ENCODE measurements at places on chromosomes 7 and 10.

- DNase-seq = peak; percentile 17
These were observed 4.7 kb downstream of the MTERF1 start for GRCh38 chr7:91875851-91876250.

- DNase-seq = no peak
These were observed 25.5 kb downstream of the DDC start for GRCh38 chr7:50539725-50540124.

DNA sequence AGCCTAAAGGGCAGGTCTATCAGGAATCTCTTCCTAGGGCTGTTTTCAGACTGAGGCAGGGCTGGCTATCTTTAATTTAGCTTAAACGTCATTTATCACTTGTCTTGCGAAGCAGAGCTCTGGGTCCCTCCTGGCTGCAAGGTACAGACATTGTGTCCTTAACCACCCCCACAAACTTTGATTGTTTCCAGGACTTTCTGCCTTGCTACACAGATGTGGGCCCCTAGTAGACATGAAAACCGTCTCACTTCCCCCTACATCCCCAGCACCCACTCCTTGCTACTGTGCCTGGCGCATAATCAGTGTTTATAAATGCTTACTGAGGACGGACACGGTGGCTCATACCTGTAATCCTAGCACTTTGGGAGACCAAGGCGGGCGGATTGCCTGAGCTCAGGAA lies 54.5 kb downstream of the PIP4K2A start:
- DNase-seq = no peak

- DNase-seq = no peak
These were observed 815.6 kb downstream of the SORCS1 start for GRCh38 chr10:106348933-106349332.

GRCh38 chr7:119096683-119097082 lies 872.2 kb downstream of the ANKRD7 start:
- DNase-seq = no peak

DNA sequence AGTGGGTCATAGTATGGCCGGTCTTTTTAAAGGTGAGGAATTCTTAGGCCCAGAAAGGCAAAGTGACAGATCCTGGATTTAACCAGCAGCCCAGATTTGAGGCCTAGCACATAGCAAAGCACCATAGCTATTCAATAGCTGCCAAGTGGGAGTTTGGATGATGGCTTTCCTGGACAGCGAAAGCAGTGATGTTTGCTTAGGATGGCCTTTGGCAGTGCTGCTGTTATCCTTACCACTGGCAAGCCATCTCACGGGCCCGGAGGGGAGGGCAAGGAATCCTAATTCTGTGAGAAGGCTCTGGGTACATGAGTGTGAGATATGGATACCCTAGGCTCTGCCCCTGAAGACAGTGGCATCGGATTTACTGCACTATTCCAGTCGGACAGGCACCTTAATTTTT lies 50.4 kb downstream of the TCF7L2 start:
- DNase-seq = no peak

DNA sequence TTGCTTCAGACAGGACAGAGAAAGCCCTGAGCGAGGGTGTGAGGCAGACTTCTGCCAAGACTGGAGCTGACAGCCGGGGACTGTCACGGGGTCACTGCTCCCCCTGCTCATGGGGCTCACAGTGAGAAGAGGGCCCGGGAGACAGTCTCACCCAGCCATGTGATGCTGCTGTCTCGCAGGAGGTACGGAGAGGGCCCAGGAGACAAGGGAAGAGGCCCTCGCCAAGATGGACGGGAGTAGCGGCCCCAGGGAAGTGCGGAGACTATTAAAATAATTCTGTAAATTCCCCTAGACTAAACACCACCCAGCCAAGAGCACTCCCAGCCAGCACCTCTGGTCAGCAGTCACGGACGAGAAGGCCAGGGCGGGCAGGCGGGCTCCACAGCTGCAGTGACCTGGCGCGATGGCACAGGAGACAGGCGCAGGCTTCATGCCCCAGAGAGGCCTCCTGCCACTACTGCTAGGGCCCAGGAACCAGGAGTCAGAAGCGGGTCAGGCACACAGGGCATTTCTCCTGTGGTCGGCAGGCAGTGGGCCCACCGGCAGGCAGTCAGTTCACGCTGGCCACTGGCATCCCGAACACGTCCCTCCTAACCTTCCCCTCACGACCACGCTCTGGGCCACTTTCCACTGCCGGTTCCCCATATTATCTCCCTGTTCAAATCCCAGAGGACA lies 24.1 kb downstream of the WDR86 start:
- no peak for DNase-seq

DNA sequence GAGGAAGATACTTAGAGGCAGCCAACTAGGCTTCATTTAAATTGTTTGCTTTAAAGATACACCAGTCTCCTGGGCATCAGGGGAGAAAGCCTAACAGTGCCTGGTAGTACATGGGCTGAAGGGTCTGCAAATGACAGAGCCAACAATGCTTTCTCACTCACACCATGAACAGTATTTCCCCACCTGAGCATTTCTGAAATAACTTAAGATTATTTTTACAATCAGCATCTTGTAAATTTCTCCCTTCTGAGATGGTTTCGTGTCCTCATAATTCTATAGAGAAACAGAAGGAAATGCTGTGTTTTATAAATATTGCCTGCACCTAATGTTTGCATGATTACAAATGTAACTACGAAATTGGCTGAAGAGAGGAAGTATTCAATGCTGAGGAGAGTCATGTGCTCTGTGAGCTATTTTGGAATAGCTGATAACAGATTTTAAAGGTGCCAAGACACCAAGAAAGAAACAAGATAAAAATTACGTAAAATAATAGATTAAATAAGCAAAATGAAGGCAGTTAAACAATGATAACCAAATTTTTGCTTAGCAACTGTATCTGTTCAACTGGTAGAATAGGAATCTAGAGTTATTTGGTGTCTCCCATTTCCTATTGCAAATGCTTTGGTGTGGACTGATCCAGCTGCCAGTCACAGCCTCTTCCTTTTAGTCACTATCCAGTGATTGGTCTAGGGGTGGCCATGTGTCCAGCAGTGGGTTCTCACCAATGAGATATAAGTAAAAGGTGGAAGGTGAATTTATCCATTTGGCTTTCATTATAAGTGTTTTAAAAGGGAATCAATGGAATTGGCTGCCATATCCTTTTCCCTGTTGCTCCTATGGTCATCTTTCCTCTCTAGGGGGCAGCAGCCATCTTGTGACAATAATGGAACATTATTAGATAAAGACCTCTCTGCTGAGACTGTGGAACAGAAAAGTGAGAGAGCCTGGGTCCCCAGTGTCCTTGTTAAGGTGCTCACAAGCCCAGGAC lies 167.9 kb upstream of the SLC26A5 start:
- DNase-seq = no peak

DNA sequence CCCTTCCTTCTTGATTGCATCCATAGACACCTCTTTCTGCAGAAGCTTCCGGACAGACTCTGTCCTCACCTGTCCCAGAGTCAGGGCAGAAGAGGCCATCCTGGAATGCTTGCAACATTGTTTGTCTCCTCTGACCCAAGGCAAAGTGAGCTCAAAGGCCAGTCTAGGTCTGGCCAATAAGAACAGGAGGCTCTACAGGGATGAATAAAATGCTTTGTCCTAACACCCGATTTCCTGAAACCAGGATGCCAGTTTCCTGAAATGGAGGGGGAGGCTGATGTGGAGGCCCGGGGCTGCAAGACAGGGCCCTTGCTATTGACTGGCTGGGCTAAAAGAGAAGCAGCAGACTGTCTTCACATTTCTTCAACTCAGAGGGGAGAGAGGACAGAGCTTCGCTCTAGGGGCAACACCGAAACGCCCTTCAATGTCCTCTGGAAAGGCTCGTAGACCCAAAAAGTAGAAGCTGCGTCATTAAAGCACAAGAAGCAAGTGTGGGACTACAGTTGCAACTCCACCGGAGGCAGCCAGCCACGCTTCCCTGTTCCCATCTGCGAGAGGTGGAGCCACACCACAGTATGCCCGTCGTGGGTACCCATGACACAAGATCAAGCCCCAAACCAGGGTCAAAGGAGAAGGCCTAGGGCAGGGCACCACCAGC lies 29.1 kb upstream of the NDST2 start:
- no peak for DNase-seq

DNA sequence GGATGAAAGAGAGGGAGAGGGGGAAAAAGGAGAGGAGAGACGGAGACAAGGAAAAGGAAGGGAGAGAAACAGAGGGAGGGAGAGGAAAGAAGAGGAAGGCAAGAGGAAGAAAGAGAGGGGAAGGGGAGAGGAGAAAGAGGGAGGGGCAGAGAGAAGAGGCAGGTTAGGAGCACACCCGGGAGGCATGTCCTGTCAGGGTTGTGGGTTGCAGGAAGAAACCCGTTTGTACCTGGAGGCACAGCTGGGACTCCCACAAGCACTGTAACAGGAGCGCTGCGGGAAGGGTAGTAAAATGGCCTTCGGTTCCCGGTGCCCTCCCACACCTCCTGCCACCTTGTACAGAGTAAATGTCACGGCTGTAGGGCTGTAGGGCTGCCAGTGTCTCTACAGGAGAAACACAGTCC lies 24.7 kb downstream of the FGFR2 start:
- no peak for DNase-seq

- DNase-seq = no peak
These were observed 195.9 kb downstream of the DIP2C start for GRCh38 chr10:493391-494148.

DNA sequence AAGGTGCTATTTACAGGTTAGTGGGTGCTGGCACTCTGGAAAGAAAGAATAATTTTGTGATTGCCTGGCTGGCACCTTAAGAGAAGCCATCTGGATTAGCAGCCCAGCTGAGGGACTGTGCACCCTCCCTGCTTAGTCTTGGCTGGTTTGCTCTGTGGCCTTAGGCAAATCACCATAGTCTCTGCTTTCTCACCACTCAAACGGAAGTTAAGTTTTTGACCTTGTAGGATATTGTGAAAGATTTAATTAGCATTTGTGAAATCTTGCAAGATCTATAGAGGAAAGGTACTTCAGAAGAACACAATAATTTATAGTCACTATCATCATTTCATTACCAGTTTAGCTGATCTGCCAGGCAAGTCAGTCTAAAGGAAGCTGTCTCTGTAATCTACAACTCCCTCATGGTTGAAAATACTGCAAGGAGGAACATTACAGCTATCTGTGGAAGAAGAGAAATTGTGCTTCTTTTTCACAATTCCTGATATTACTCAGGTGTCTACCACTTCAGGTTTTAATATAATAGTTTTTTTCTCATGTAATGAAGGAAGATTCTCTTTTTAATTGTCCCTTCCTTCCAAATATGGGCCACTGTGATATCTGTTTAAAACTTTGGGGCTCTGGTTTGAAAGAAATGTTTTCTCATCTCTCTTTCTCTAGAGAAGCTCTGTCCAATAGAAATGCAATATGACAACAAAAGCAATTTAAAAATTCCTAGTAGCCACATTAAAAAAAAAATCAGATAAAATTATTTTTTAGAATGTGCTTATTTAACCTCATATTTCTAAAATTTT lies 219.6 kb downstream of the PTEN start:
- DNase-seq = no peak

- no peak for DNase-seq
These were observed 21.8 kb downstream of the MAP3K8 start for GRCh38 chr10:30455816-30456215.

DNA sequence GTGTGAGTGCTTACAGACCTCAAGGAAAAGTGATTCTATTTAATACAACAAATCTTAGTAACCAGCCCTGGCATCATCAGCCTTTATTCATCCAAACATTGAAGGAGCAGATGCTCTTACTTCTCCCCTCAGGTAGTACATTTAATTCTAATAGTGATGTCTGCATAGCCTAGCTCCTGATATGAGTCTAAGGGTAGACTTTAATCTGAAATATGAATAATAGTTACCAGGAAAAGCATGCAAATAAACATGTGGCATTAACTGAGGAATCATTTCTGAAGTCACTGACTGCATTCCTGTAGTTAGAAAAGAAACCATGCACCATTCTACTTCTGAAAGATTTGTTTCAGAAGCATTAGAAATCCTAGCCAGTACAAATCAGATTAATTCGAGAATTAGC lies 25.7 kb upstream of the LMBR1 start:
- DNase-seq = no peak

- DNase-seq = no peak
These were observed 60.0 kb upstream of the TCERG1L start for GRCh38 chr10:131371571-131371970.

GRCh38 chr7:95598511-95598910 lies 2.2 kb upstream of the PDK4 start:
- DNase-seq = no peak

DNA sequence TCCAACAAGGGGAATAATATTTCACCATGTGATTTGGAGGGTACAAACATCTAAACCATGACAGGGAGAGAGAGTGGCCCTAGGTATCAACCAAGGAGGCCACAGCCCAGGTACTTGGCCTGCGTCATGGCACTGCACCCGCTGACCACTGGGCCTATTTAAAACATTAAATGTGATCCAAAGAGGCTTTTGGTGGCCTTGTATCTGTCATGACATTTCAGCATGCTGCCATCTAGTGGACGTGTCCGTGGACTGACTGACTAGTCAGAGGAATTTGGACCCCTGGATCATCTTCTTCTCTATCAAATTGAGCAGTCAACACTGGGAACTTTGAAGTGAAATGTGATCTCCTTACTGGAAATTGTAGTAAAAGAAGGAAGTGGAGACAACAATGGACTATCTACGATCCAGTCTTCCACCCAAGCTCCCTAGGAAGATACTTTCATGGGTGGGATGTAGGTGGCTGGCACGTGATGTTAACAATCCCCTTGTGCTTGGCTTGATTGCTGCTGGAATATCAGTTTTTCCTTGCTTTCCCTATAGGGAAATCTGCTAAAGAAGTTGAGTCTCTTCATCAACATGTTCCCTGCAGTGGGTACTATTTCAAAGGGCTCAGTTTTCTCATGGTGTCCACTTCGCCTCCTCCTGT lies 24.6 kb upstream of the ITGA8 start:
- peak; percentile 68 for DNase-seq

DNA sequence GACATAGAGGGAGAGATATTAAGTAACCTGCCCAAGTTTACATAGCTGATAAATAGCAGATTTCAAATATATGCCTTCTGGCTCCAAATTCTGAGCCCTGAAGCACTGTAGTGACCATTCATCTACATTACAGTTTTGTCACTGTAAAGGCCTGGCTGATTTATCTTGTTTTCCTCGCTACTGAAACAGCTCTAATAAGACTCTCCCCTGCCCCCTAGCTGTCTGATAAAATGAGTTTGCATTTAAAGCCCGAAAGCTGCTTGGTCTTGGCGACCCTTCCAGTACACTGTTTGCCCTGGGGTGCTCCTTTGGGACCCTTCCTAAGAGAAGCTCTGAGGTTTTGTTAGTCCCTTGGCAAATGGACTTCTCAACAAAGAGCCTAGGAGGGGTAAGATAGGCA lies 59.7 kb upstream of the RAB11FIP2 start:
- peak; percentile 1 for DNase-seq

DNA sequence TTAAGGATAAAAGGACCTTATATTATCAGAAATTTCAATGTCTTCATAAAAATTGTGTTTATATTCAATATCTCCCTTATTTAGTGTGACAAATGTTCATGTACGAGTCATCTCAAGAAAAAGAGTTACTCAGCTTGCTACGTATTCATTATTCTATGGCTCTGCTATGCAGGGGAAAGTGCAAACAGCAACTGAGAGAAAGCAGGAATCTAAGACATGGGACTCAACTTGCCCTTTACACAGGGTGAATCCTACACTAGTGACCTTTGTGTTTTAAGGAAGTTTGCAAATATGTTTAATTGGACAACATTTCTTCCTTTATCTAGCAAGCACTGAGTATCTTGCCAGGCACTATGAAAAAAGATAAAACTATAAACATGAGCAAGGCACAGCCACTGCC lies 104.7 kb downstream of the NPSR1 start:
- DNase-seq = peak; percentile 33

All from suppressor macrophage (primary cell).